Nephron progenitor cell (in vitro differentiated cells): ENCODE measurements at places on chromosomes 3 and 15.

DNA sequence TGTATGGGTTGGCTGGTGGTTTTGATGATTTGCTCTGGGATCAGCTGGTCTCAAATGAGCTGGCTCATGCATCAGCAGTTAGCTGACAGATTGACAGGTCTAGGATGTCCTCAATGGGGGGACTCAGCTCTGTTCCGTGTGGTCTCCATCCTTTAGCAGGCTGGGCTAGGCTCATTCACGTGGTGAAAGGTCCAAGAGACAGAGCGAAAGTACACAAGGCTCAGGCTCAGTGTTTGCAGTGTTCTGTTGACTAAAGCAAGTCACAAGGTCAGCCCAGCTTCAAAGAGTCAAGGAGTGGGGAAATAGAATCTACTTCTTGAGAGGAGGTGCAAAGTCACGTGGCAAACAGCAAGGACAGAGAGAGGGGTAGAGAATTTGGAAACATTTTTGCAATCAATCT lies 126.5 kb upstream of the CMC1 start:
- no peak for DNase-seq

DNA sequence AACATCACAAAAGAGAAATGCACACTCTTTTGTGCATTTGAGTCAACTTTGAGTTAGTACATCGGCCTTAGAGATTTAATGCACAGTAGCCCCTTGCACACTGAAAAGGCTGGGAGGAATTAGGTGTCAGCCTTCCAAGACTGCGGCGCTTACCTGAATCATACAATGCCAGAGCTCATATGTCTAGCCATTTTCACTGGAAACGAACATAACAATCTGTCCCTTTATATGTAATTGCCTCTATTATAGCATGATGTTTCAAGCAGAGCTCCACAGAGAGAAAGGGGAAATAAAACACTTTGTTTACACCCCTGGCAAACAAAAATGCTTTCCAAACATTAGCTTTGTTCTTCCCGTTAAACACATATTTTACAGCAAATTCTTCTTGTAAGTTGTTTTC lies 315.7 kb upstream of the SLCO3A1 start:
- DNase-seq: no peak

DNA sequence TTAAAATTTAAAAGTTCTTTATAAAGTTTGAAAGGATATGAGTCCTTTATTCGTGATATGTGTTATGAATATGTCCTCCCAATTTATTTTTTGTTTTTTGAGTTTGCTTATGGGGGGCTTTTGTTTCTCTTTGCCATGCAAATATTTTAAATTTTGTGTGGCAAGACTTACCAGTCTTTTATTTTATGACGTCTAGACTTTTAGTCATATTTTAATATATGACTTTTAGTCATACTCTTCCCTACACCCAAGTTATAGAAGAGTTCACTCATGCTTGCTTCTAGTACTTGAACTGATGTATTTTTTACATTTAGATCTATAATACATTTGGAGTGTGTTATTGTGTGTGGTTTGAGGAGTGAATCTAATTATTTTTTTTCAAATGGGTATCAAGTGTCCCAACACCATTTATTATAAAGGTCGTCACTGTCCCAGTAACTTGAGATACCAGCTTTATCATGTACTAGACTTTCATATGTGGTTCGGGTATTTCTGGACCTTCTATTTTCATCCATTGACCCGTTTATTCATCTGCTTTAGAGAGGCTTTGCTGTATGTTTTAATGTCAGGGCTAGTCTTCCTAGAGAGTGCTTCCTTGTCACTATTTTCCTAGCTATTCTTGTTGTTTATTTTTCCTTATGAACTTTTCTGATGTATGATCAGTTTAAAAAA lies 755 bp downstream of the PARP15 start:
- DNase-seq: no peak

DNA sequence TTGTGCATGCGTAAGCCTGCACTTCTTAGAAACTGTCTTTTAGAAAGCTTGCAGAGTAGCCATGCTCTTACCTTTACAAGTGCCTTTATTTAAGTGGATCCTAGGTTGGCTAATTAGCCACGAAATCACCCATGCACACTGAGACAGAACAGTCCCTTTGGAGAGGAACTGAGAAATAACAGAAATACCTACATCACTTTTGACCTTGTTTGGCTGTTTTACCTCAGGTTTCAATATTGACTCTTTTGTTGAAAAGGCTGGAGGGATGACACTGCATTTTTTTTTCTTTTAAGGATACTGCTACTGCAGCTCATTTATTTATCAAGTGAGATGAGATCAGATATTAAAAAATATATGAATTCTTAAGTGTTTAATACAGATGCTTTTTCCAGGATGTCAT lies 155.6 kb upstream of the GOLIM4 start:
- DNase-seq: no peak

DNA sequence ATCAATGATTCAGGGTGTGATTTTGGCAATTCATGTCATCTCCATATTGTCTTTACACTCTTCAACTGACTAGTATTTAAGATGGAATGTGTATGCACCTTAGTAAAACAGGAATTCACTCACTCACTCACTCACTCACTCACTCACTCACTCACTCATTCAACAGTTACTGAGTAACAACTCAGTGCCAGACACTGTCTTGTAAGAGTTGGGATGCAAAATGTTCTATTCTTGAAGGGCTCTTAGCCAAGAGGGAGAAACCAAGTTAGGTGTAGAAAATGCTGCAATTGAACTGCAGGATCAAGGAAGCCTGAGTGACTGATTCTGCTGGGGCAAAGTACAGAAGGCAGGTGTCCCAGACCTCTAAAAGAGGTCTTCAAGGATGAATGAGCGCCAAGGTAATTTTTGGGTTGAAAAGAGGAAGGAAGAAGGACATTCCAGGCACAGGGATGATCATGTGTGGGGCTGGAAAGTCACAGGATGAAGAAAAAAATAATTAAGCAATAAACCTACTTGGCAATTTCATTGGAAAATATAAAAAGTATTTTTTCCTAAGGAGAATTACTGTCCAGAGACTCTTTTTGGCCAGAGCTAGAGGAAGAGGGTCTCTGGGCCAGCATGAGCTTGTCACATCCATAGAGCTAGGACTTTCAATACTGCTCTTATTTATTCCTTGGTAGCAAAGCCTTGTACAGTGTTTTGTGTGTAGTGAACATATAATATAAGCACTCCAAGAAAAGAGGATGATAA lies 58.9 kb upstream of the ETV5 start:
- no peak for DNase-seq

DNA sequence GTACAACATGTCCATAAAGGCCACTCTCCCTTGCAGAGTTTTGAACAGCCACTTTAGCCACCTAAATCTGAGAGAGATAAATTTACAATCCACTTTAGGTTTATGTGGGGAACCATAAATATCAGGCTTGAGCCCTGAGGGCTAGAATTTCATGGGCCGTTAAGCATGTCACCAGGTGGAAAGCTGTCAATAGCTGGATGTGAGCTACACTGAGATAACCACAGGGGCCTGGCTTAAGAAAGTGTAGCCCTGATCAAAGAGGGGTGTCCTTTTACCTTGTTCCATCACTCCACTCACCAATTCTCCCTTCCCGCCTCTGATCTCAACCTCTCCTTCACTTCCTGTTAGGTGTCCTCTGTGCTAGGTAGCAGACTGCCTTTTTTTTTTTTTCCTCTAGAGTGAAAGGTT lies 172.8 kb upstream of the ICE2 start:
- peak; percentile 42 for DNase-seq

GRCh38 chr3:66239513-66240123 lies 18.8 kb downstream of the SLC25A26 start:
- DNase-seq: no peak

GRCh38 chr3:124684459-124684858 lies 45.8 kb upstream of the UMPS start:
- DNase-seq: no peak

DNA sequence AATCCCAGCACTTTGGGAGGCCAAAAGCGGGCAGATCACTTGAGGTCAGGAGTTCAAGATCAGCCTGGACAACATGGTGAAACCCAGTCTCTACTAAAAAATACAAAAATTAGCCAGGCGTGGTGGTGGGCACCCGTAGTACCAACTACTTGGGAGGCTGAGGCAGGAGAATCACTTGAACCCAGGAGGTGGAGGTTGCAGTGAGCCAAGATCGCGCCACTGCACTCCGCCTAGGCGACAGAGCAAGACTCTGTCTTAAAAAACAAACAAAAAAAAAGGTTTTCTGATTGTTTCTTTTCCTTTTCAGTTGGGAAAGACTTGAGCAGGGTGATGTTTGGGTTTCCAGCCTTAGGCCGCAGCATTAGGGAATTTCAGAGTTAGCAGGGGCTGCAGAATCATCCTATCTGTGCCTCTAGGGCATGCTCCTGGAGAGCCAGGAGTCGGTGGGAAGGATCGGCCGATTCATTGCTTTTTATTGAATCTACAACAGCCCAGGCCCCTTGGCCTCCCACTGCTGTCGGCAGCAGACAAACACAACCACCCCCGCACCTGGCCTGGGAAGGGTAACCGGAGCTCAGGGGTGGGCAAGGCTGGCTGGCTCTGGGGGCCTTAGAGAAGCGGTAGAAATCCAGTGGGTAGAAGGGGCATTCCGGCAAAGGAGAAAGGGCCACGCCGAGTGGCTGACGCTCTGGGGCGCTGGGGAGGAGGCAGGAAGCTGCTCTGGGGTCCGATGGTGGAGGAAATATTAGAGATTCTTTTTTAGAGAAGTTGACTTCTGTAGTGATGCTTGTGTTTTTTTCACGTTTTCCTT lies 6.3 kb downstream of the CHAC1 start:
- DNase-seq: peak; percentile 59

DNA sequence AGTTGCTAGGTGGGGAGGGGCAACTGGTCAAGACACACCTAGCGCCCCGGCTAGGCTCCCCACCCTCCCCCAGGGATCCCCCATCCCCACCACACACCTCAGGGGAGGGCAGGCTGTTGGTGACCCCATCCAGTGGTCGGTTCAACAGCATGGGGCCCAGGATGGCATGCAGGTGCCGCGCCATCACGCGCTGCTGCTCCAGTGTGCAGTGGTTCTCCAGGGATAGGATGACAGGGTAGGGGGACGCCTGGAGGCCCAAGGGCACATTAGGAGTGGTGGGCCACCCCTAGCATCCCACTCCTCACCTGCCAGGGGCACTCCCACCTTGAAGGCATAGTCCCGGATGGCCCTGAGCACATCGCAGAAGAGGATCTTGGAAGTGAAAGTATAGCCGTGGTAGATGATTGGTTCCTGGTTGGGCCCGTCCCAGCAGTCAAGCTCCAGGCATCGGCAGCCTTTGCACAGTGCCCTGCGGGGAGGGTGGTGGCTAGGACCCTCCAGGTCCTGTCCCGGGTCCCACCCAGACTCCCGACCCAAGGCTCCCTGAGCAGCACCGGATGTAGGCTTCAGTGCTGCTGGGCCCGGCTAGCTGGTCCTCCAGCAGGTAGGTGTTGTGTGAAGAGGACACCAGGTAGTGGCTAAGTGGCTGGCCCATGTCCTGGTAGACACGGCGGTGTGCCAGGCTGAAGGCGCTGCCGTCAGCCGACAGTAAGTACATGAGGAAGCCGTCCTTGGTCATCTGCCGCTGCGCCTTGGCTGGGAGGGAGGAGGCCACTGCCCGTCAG lies 19.4 kb downstream of the VILL start:
- no peak for DNase-seq

- peak; percentile 68 for DNase-seq
Measured at GRCh38 chr3:129596194-129597086, 10.0 kb downstream of the PLXND1 start.

DNA sequence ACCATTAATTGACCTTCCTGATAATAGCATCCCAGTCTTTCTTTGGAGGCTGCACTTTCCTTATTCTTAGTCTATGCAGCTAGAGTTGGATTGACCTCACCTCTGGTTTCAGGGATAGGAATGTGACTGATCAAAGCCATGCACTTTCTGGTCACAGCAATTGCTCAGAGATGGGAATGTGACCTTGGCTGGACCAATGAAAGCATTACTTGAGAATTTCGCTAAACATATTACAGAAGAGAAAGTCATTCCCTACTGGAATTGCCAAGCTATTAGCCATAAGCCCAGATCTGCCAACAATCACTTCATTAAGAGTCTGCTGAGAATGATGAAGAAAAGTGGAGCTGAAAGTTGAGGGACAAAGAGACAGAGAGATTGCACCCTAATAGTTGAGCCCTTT lies 32.7 kb downstream of the RTP1 start:
- DNase-seq: no peak

- no peak for DNase-seq
Measured at GRCh38 chr3:98784042-98784441, 20.9 kb downstream of the ST3GAL6 start.

GRCh38 chr3:103968751-103969150 lies 1398.0 kb upstream of the ALCAM start:
- DNase-seq: no peak

DNA sequence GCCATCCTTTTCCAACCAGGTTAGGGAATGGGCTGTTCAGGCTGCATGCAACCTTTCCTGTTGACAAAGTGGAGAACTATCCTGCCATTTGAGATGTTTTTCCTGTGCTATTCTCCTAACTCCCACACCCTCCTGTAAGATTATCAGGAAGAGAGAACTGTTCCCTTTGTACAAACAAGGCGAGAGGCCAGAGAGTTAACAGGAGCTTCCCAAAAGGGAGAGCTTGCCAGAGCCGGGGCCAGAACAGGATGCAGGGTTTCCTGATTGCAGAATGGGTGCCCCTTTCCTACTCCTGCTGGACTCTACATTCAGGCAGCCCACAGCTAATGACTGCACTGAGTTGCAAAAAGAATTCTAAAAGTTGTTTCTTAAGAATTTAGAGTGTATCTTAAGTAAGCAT lies 17.1 kb downstream of the PML start:
- no peak for DNase-seq

DNA sequence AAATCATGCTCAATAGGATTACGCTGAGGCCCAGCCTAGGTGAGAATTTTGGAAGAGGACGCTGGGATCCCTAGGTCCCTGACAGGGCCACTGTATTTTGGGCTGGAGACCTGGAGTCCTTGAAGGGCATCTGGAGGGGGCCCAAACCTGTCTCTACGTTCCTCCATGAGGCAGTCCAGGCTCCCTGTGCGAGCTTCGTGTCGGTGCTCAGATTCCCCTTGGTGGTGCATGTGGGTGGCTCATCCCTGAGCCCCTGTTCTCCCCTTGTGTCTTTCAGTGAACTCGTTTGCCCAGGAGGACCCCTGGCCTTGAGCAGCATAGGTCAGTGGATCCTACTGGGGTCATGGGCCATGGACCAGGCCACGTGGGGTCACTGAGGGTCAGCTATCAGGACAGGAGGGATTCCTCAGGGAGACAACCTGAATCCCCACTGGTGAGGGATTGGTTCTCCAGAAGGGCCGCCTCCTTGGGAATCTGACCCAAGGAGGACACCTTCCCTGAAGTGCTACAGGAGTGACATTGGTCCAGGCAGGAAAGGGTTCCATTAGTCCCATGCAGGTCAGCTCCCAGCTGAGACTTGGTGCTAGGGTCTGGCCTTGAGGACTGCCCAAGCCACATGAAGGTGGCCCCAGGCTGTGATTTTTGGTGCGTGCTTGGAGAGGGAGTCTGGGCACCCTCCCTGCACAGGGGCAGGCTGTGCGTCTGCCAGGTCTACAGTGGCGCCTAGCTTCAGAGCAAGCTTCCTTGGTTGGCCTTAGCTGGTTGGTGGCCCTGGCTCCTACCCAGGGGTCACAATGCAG lies 229.8 kb downstream of the SNRPN start:
- no peak for DNase-seq
